Caudate nucleus (tissue), 63 donors: ENCODE measurements at places on chromosomes 7 and 10.

GRCh38 chr7:84181628-84182027, 13.0 kb downstream of the SEMA3A start:
- no peak for DNase-seq

- peak; percentile 23 for DNase-seq
These were observed 12.1 kb downstream of the DOCK1 start for GRCh38 chr10:126917375-126917774.

- DNase-seq, result no peak
These were observed 58.4 kb downstream of the ZNF22 start for GRCh38 chr10:45058992-45059561.

DNA sequence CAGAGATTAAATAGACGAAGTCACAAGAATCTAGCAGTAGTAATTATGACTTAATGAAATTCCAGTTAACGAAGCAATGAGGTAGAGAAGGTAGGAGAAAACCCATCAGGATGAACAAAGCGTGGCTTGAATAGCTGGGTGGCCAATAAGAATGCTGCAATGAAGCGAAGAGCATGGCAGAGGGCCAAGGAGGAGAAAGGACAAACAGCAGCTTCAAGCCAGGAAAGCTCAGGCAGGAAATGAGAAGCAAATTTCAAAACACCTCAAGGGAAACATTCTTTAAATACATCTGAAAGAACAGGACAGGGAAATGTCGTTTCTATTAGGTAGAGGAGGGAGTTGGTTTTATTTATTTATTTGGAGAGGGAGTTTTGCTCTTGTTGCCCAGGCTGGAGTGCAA, 122.5 kb downstream of the KIAA1217 start:
- DNase-seq, result no peak

DNA sequence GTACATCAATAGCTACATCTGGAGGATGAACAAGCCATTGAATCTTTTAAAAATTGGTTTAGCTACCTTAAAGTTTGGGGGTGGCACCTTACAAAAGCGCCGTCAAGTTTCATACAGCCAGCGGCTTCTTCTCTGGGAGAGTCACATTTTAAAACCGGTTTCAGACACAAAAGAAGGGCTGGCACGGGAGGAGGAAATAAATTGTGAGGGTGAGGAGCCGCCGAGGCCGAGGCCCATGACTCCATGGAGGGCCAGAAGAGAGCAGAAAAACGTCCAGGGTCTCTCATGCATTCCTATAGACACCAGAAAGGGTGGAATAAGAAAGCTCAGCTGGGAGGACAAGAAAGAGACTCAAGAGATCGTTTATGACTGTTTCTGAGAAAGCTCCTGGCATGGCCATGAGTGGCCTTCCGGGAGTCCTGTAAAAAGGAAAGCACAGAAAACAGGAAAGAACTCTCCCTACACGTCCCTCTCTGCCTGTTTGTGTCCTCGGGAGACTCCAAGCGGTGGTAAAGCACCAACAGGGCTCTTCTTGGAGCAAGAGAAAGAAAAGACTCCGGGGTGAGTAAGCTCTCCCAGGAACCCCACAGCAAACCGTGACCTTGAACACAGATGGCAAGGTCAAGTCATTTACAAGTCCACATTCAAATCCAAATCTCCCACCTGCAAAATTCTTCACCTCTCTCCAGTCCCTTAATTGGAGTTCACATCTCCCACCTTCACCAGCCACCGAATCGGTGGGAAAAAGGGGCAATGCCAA, 1.8 kb downstream of the FRAT2 start:
- peak; percentile 14 for DNase-seq

GRCh38 chr7:142488842-142489241, 231.0 kb upstream of the PRSS58 start:
- no peak for DNase-seq

DNA sequence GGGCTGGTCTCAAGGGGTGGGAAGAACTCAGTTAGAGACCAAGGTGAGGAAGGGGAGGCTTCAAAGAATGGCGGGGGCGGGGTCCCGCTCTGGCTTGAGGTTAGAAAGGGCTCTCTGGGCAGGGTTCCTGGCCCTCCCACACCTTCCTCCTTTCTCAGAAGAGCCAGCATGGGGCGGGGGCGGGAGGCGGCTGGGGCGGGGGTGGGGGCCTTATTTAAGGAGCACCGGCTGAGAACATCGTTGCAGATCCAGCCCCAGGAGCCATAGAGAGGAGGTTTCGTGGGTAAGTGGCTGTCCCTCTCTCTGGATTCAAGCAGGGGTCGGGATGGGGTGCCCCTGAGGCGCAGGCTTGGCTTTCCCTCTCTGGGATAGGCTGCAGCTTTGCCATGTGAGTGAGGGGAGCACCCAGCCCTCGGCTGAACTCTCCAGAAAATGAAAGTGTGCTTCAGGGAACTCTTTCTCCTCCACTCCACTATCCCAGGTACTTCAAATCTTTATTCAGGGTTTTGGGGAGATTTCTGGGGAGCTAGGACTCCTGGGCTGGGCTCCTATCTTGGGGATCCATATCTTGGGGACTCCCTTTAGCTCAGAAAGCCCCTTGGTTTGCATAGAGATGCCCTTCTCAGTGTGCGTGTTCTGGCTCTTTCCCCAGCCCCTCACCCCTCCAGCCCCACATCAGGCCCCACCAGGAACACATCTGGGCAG, 3.3 kb upstream of the CUEDC2 start:
- DNase-seq, result no peak

- DNase-seq, result no peak
These were observed 8.6 kb downstream of the CTBP2 start for GRCh38 chr10:125151553-125152449.

GRCh38 chr7:155205368-155206317, 92.0 kb upstream of the INSIG1 start:
- no peak for DNase-seq

DNA sequence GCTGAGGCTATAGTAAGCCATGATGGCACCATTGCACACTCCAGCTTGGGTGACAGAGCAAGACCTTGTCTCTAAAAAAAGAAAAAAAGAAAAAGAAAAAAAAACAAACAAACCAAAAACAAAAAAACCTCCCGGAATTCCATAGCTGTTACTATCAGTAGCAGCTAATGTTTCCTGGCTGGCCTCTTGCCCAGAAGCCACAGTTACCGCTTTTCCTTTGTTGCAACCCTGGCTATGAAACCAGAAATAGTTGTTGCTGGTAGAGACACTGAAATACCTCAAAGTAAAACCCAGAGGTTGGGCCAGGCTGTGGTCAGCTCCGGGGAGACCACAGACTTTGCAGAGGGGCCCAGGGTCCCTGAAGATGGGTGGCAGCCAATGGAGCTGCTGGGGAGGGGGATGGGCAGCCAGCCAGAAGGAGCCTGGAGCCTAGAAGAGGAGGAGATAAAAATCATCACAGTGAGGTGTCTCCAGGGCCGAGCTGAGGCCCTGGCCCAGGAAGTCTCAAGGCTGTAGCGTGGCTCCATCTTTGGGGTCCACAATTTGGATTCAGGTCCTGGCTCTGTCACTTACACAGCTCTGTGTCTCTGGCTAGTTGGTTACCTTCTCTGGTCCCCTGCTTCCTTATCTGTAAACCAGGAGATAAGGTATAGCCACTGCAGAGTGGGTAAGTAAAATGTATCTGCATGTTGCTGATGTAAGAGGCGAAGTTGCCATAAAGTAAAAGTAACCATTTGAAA, 3.4 kb upstream of the CHST12 start:
- no peak for DNase-seq

DNA sequence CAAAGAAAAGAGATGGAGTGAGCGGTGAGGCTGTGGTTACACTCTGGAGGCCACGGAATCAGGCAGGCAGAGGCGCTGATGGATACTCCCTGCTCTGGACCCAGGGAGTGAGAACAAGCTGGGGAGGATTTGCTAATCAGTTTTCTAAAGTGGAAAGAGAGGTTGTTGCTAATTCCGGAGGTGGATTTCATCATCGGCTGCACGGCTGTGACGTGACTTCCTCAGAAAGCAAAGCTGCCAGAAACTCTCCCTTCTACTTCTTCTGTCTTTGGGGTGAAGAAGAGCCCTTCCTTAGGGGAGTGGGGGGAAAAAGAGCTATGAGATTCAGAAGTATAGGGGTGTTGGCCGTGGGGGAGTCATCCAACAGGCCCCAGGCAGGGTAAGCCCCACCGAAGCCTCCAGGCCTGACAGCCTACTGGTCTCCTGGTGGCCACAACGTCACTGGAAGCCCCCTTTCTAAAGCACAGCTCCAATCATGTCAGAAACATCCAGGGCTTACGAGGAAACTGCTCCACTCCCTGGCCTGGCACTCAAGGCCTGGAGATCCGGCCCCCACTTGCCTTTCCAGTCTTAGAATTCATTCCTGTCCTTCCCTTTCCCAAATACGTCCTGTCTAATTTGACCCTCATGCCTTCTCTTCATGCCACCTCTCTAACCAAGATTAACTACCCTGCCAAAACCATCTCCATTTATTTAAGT, 114.5 kb downstream of the HIP1 start:
- DNase-seq, result no peak

DNA sequence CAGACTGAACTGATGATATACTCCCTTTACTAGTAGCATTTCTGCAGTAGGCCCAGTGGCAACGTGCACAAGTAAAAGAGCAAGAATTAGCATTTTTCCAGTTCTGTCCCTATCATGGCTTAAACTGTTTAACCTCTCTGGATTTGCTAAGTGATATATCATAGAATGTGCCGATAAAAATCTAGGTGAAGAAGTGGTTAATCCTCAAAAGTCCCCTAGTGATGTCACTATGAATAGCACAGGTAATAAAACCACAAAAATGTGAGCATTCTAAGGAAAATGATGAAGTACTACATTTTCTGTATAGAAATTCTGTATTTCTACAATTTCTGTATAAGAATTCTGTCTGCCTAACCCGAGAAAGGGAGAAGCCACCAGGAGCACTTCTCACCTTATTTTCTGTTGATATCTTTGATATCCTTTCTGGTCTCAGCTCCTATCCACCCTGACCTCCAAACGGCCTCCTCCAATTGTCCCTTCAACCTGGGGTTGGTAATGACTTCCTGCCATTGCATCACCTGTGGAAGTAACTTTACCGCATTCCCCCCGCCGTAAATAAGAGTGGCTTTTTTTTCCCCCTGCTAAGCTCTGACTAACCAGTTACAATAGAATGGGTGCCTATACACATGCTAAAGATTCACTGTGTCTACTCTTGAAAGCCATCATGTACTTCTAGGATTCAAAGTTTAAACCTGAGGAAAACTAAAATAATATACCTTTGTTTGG, 155.9 kb upstream of the ASAH2 start:
- DNase-seq, result no peak

GRCh38 chr10:111578076-111578475, 501.2 kb downstream of the ADRA2A start:
- no peak for DNase-seq

GRCh38 chr10:86225103-86225782, 141.4 kb downstream of the GRID1 start:
- DNase-seq, result no peak

DNA sequence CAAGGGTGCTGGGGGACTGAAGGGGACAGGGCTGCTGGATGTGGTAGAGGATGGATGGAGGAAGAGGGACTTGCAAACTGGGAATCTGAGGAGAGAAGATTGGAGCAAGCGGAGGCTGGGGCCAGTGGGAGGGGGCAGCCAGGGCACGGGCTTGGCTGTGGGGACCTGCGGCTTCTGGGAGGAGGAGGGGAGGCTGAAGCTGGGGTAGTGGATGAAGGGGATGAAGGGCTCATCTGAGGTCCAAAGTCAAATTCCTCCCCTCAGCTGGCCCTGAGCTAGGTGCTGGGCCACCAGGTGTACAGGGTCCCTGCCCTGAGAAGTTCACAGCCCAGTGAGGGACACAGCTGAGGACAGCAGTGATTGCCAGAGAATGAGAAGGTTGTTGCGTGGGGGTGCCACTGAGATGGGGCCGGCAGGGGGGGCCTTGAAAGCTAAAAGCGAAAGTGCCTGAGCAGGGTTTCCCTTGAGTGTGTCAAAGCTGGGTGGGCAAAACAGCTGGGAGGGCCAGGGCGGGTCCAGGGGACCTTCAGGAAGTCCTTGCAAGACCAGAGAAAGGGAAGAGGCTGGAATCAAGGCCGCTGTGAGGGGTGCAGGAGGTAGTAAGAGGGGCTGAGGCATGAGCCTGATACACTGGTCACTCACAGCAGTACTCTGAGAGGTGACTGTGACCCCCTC, 75.2 kb downstream of the MYL10 start:
- DNase-seq, result no peak

DNA sequence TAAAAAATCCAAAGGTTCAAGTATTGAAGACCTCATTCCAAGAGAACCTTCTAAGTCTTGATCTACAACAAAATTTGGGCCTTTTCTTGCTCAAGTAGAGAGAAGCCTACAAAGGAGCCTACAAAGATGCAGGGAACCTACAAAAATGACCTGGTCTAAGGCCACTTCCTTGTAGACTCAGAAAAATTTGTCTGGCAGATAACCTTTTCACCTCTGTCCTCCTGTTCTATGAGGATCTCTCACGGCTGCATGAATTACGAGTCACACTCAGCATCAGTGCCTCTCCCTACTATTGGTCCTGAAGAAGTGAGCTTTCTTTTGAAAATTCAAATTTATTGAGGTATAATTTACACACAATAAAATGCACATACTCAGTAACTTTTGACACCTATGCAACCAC, 29.3 kb downstream of the CCNJ start:
- no peak for DNase-seq

GRCh38 chr7:45028920-45029344, 28.9 kb downstream of the CCM2 start:
- DNase-seq, result no peak

GRCh38 chr7:104857458-104858425, 156.3 kb upstream of the KMT2E start:
- no peak for DNase-seq

- DNase-seq, result no peak
These were observed 12.7 kb downstream of the GPRIN2 start for GRCh38 chr10:46543466-46544377.

GRCh38 chr10:122348935-122349361, 25.6 kb upstream of the PLEKHA1 start:
- no peak for DNase-seq

GRCh38 chr7:55080000-55080623, 61.3 kb downstream of the EGFR start:
- DNase-seq, result no peak

GRCh38 chr7:28498636-28499035, 86.3 kb downstream of the CREB5 start:
- DNase-seq, result no peak

DNA sequence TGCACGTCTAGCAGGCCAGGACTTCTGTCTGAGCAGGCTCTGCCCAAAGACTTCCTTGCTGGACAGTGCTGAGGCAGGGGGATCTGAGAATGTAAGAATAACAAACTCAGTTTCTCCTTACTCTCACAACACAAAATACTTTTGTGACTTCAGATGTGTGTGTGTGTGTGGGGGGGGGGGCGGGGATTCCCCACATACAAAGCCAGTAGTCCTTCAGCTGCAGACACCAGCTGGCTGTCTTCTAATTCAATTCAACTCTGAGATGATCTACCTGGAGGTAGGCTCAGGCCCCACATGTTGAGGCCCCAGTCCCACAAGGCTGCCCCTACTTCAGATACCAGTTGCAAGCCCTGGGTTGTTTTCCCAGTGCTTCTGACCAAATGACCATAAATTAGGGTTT, 4.7 kb upstream of the CXCL12 start:
- DNase-seq, result no peak

GRCh38 chr7:158549616-158550393, 37.8 kb downstream of the PTPRN2 start:
- DNase-seq, result no peak

DNA sequence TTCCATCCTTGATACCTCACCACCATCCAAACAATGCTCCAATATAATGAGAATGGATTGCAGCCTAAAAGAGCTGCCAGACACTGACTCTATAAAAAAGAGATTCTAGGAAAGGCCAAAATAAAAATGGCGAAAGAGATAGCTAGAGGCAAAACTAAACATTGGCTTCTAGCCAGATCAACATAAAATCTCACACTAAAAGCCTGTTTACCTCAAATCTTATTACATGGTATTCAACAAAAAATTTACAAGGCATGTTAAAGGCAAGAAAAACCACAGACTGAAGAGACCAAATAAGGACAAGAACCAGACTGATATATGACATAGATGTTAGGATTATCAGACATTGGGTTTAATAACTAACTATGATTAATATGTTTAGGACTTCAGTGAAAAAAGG, 1127.0 kb downstream of the DNAJB9 start:
- DNase-seq, result no peak
